ENCODE measurements at places on chromosomes 12 and 14.

DNA sequence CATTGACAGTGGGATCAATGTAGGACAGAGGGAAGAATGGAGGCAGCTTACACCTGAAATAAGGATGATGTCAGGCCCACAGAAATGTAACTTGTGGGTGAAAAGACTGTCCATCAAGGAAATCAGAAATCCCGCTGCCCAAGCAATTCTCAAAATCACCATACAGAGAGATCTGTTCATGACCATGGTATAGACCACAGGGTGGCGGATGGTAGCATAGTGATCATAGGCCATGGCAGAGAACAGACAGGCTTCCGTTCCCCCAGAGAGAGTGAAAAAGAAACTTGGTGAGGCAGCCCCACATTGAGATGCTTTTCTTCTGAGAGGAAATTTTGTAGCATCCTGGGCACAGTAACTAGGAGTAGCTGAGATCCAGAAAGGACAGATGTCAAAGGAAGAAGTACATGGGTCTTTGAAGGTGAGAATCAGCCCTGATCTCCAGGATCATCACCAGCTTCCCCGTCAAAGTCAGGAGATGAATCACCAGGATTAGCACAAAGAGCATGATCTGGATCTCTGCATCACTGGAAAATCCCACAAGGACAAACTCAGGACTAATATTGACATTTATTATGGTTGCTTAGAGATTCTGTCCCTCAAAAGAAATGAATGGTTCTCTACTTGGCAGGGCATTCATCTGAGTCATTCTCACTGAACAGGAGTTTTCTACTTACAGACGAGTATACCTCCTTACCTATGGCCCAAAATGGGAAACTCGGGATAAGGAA lies 5.5 kb upstream of the ZNF641 start:
- no peak for DNase-seq

DNA sequence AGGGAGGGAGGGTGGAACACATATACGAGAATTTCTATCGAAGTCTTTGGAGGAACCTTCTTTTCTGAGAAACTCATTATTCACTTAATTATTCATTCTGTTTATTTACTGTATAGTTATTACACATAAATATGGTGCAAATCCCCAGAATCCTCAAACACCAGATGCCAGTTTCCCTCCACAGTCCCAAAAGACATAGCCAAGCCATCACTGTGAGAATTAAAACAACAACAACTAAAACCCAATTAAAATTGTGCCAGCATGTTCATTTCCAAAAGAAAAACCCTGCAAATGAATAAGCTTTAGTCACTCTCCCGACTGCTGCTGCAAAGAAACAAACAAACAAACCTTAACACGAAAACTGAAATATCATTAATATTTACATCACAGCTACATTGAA lies 173.5 kb downstream of the EFCAB11 start:
- no peak for DNase-seq

- DNase-seq: no peak
Measured at GRCh38 chr12:54970741-54971140, 13.8 kb downstream of the TESPA1 start.

DNA sequence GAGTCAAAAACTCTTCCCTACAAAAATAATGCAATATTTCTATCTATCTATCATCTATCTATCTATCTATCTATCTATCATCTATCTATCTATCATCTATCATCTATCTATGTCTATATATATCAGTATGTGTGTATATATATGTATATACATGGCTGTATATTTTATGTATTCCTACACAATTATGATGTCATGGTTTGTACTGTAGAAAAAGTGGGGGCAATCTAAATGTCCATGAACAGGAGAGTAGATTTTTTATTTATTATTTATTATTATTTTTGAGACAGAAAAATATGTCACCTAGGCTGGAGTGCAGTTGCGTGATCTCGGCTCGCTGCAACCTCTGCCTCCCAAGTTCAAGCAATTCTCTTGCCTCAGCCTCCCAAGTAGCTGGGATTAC lies 45.6 kb upstream of the BICD1 start:
- no peak for DNase-seq

DNA sequence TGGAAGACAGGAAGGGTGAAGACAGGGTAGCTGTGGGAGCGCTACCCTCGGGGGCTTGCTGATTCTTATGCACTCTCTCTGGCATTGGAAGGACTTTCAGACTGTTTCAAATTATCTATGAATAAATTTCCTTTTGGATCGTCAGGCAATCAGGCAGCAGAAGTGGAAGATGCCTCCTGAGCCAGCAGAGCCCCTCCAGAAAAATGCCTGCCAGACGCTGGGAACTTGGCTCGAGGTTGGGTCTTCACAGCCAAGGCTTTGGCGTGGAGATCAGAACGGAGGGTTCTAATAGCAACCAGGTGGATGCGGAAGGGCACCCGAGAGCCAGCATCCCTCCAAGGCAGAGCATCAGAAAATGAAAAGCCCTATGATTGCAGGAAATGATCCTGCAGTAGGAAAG lies 119.2 kb upstream of the RFLNA start:
- DNase-seq: no peak

Data from cardiac muscle cell (in vitro differentiated cells and primary cell).